ENCODE measurements at places on chromosomes 7 and 10.
A peak's percentile ranks its signal among the peaks of the same experiment; 100 is the strongest.

DNA sequence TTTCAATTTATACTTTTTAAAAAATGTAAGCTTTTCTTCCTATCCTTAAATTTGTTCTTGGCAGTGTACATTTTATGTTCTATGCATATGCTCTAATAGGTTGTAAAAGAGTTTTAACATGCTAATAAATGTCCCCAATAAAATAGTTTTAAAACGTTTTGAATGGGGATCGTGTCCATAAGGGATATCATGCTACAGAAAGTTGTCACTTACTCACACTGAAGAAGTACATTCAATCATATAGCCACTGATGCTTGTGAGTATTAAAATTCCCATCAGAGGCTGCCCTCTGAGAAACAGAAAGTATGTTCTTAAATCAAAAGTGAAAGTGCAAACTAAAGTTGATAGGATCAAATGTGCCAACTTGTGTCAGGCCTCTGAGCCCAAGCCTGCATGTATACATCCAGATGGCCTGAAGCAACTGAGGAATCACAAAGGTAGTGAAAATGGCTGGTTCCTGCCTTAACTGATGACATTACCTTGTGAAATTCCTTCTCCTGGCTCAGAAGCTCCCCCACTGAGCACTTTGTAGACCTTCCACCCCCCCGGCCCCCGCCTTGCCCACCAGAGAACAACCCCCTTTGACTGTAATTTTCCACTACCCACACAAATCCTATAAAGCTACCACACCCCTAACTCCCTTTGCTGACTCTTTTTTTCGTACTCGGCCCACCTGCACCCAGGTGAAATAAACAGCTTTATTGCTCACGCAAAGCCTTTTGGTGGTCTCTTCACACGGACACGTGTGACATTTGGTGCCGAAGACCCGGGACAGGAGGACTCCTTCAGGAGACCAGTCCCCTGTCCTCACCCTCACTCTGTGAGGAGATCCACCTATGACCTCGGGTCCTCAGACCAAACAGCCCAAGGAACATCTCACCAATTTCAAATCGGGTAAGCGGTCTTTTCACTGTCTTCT lies 877 bp upstream of the NOD1 start:
- no peak for DNase-seq

DNA sequence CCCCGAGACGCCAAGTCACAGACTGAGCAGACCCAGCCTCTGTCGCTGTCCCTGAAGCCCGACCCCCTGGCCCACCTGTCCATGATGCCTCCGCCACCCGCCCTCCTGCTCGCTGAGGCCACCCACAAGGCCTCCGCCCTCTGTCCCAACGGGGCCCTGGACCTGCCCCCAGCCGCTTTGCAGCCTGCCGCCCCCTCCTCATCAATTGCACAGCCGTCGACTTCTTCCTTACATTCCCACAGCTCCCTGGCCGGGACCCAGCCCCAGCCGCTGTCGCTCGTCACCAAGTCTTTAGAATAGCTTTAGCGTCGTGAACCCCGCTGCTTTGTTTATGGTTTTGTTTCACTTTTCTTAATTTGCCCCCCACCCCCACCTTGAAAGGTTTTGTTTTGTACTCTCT lies 215.6 kb downstream of the TCF7L2 start:
- no peak for DNase-seq

- no peak for DNase-seq
These were observed 6.1 kb downstream of the DNTT start for GRCh38 chr10:96310321-96310669.

DNA sequence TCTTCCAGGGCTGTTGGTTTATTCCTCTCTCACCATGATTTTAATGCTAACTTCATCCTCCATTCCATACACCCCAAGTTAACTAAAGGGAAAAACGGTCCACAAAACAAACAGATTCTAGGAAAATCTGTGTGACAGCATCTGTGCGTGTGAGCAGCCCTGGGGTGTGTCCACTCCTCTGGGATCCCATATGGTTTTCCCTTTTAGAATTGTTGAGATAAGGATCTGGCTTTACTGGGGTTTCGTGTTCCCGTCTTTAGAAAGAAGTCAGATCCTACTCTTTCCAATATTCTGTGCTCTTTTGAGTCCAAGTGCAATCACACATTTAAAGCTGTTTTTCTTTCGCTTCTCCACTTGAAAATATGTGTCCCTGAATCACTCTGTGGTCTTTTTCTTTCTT lies 257.1 kb downstream of the KLF6 start:
- no peak for DNase-seq

- no peak for DNase-seq
These were observed 42.6 kb upstream of the ANAPC16 start for GRCh38 chr10:72173262-72173618.

DNA sequence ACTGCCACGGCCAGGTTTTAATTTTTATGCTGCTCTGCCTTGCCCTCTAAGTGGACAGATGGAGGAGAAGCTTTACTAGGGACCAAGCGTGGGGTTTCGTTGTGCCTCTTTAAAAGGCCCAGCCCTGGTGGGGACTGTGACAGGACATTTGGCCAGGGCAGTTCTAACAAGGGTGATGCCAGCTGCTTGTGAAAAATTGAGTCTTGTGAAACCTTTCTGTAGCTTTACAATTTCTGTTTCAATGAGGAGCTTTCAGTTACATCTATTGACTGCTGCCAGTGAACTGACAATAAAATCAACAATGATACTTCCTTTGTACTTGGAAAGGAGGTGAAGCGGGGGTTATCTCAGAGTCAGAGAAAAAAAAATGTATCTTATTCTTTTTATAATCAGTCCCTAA lies 233.1 kb upstream of the CSTF2T start:
- no peak for DNase-seq

GRCh38 chr10:73093922-73094850 lies 2.5 kb downstream of the P4HA1 start:
- DNase-seq, result no peak

DNA sequence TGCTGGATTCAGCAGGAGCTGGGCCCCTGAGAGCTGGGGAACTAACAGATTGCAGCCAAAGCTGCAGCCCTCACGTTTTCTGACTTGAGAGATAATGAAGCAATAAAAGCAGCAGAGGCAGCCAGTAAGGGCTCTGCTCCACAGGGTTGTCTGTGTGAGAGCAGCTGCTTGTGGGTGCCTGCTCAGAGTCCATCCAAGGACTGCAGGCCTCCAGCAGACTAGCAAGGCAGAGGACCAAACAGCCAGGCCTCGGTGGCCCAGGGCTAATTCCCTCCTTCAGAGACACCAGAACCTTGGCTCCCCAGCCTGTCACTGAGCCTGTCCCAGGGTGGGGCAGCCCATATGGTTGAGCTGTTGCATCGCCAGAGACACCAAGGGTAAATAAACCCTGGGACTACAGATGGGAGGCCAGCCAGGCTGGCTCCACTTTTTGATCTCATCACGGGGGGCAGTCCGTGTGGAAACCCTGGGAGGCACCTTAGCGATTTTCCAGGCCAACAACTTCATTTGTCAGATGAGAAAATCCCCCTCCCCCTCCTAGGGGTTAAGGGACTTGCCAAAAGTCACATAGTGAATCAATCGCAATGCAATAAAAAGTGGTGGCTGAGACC lies 229.2 kb downstream of the WDR11 start:
- no peak for DNase-seq

- no peak for DNase-seq
These were observed 46.8 kb upstream of the SLC29A3 start for GRCh38 chr10:71272056-71272771.

- no peak for DNase-seq
These were observed 6.9 kb upstream of the GSTO2 start for GRCh38 chr10:104262055-104262454.

GRCh38 chr7:150891740-150892139 lies 39.4 kb downstream of the AOC1 start:
- no peak for DNase-seq

GRCh38 chr7:106855540-106856132 lies 9.4 kb upstream of the PIK3CG start:
- DNase-seq, result no peak

- DNase-seq, result peak; percentile 38
These were observed at the start of gene GOLGA7B for GRCh38 chr10:97849687-97850402. GOLGA7B (plus strand) TSS chr10:97849843; CDS start chr10:97850304, 461 bp downstream.

GRCh38 chr10:110426294-110427181 lies 71.2 kb upstream of the DUSP5 start:
- no peak for DNase-seq

GRCh38 chr7:10734595-10734994 lies 239.1 kb upstream of the PHF14 start:
- DNase-seq, result no peak

DNA sequence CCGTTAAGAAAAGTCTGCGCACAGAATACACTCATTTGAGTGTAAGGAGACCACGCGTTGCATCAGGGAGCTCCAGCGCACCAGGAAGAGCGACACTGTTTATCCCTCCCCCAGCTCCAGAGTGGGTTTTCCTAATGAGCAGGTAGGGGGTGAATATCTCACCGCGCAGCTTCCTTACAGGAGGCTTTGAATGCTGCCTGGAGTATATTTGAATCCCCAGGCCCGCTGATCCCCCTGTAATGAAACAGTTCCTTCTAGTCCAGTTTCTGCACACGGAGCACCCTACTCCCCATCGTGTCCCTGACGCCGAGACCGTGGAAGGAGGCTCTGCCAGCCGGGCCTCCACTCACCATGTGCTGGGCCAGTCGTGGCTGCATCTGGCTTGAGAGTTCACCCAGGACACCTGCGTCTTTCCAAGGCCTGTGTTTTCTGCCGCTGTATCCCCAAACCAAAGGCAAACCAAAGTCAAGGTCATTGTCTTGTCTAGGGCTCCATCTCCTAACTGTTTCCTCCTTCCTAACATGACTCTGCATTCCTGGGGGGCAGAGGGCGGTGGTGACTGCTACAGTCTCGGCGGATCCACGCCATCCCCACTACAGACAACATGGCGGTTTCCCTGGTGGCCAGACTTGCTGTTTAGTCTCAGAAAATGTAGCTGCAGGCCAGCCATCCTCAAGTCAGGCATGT lies 167.8 kb downstream of the USP6NL start:
- no peak for DNase-seq

GRCh38 chr10:113716109-113716910 lies 35.2 kb upstream of the PLEKHS1 start:
- DNase-seq, result no peak

GRCh38 chr7:120931243-120931642 lies 19.3 kb upstream of the ING3 start:
- no peak for DNase-seq

All from activated CD4-positive, alpha-beta T cell treated with anti-CD3 and anti-CD28 coated beads for 24 hours (primary cell).